ENCODE measurements at places on chromosomes 3 and 15. TPM values are rescaled to one million over a fixed set of nuclear protein-coding genes. Genes with fewer than 3 reads are reported as not detected.

Gene KIF15
- total RNA-seq, result 21.2 TPM

Gene TNFSF10
- total RNA-seq, result 180 TPM

Gene EID1
- total RNA-seq, result 342 TPM

Gene SLC12A8
- total RNA-seq, result 0.70 TPM

Gene EPHA6
- total RNA-seq, result under 0.01 TPM

Gene LNP1
- total RNA-seq, result 0.51 TPM

Gene GNB4
- 70.5 TPM for total RNA-seq

DNA sequence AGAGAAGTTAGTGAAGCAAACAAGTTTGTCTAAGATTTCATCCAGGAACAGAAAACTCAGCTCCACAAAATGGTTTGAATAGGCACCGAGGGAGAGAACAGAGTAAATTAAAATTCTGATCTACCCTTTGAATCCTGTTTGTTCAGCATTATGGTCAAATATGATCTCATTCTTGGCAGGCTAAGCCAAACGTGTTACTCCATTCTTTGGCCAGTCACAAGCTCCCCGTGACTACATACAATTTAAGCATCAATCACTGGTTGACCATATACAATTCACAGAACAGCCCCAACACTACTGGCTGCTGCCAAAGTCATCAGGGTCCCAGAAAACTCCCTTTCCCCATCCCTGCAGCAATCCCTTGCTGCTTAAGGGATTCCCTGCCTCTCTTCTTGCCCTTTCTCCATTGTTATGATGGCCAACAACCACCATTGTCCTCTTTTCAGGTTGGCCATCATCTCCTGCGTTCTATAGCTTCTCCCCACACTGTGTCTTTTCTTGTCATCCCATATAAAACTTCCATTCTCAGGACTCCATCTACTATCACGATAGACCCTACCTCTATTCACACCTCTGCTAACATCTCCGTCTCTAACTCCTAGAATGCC is 46.3 kb downstream of the GOLIM4 start:
- DNase-seq, result peak; percentile 46

DNA sequence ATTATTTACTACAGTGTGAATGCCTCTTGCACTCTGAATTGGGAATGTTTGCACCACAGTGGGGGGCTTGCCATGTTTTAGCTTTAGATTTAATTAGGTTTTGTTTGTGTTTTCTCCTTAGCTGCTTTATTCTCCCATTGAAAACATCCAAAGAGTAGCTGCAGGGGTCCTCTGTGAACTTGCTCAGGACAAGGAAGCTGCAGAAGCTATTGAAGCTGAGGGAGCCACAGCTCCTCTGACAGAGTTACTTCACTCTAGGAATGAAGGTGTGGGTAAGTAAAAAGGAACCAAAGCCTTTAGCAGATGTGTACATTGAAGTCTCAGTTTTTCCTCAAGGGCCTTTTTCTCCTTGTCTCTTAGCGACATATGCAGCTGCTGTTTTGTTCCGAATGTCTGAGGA is 36.9 kb downstream of the CTNNB1 start:
- no peak for DNase-seq

- DNase-seq, result peak; percentile 65
These were observed 1.6 kb upstream of the SIN3A start for GRCh38 chr15:75452865-75453702.

- DNase-seq, result no peak
These were observed 72.8 kb upstream of the RBM5 start for GRCh38 chr3:50015918-50016317.

- DNase-seq, result no peak
These were observed 141.6 kb downstream of the DNAJB8 start for GRCh38 chr3:128324911-128325592.

DNA sequence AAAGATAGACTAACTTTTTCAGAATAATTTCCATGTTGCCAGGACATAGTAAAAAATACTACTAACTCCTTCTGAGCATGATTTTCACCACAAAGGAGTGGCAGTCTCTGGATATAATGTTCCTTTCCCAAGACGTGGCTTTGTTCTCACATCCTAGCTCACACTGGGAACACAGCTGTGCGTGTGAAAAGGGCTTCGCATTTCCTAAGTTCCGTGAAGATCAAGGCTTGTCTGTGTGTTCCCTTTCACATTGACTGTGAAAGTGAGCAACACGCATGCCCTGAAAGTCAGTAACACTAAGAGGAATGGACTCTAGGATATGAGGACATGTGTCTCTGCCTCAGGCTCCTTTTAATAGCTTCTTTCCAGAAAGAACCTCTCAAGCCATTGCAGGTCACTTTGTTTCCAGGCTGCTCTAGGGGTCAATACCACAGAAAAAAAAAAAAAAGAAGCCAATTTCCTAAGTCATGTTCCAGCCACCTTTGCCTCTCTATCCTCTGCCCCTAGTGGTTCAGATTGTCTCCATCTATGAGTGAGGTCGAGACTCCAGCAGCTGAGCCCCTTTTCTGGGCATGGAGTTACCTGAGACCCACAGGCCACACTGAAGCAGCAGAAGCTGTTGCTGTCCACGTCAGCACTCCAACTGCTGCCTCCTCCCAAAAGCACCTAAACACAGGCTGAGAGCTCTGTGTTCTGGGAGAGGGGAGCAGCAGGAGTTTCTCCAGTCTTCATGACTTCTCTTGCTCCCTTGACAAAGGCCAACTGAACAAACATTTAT is 355.9 kb downstream of the RSL24D1 start:
- DNase-seq, result no peak

GRCh38 chr3:127612966-127613365 is 14.8 kb downstream of the MCM2 start:
- peak; percentile 52 for DNase-seq

DNA sequence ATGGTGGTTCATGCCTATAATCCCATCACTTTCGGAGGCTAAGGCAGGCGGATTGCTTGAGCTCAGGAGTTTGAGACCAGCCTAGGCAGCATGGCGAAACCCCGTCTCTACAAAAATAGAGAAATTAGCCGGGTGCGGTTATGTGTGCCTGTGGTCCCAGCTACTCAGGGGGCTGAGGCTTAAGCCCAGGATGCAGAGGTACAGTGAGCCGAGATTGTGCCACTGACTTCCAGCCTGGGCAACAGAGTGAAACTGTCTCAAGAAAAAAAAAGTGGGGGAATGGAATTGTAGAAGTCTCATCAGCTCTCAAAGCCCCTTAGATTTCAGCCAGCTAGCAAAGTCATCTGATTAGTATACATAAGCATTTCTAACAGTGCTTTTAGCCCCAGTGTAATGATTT is 33.2 kb downstream of the TIPARP start:
- no peak for DNase-seq

DNA sequence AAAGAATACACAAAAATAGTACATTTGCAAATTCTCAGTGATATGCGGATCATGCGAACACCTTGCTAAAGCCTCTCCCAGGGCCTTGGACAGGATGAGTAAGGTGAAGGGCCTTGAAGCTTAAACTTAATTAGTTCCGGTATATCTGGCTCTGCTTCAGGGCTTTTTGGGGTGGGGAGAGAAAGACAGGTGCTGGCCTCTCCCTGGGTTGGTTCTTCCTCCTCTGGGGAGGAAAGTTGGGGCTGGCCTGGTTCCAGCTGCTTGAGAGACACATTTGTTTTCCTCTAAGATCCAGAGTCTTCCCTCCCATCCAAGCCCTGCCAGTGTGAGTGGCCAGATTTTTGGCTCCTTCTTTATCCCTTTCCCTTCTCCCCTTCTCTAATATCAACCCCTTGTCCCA is 64.7 kb upstream of the EPHB3 start:
- no peak for DNase-seq

Measured in dermis blood vessel endothelial cell (primary cell).